ENCODE measurements at places on chromosomes 3 and 15. TPM values are rescaled to one million over a fixed set of nuclear protein-coding genes. Genes with fewer than 3 reads are reported as not detected.

DNA sequence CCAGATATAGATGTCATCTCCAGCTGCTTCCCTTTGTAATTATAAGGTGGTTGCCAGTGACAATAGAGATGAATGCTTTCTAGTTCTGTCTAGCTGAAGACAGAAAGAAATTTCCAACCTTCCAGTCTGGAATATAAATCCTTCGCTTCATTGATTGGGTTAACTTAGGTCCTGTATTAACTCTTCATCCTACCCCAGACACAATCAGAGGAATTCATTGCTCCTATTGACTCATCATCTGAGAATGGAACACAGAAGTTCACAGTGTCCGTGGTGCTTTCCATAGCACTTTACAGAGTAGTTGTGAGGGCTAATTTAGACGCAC is 241.4 kb downstream of the NFKBIZ start:
- peaks cover 6% of the 10 kb centered on the region for H3K36me3 ChIP-seq
- H3K27me3 ChIP-seq, result peaks cover 3% of the 10 kb centered on the region

DNA sequence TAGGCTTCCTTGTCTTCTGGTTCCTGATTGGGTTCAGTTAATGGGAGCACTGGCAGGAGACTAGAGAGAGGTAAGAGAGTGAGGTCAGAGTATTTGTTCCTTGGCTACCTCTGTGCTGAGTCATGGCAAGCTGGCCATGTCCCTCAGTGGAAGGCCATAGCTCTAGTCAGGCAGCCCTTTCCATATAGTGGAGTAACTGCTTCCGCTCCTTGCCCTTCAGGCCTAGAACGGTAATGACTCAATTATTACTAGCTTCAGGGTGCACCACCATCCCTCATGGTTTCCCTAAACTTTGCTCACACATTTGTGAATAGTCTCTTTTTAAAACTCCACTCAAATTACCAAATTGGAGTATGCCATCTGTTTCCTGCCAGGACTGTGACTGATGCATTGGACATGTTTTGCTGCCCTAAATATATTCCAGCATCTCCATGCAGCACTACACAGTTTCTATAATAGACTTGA is 10.5 kb upstream of the ANO10 start:
- no peak overlapping the region for H3K27ac ChIP-seq
- H3K36me3 ChIP-seq, result peaks cover 18% of the 10 kb centered on the region
- H3K4me1 ChIP-seq, result peaks cover 26% of the 10 kb centered on the region
- peaks cover 12% of the 10 kb centered on the region for H3K27me3 ChIP-seq

MEX3B gene
- 0.93 TPM for total RNA-seq

DNA sequence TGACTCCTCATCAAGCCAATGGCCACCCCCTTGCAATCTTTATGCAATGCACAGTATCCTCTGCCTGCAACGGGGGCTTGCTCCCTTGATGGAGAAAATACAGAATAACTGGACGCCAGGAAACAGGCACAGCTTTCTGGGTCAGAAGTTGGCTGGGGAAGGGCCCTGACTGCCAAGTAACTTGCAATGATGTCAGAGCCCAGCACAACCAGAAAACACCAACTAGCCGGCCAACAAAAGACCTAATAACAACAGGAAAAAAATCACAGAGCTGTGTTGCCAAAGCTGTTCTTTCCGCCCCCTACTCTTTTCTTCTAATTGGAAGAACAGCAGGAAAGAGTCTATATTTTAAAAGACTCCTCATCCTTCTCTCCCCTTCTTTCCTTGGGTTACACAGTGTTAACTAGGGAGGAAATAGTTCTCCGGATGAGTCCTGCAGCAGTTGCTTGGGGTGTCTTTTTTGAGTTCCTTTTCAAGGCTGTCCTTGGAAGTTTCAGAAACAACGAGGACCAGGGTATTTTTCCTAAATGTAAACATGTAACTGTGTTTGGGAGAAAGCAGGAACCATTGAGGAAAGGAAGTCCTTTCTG is 1.4 kb upstream of the SEMA6D start:
- peaks cover 2% of the 10 kb centered on the region for H3K4me1 ChIP-seq
- no peaks in the 10 kb centered on the region for H3K36me3 ChIP-seq
- H3K4me3 ChIP-seq, result no peak overlapping the region
- H3K27ac ChIP-seq, result no peak overlapping the region
- DNase-seq, result no peak

DNA sequence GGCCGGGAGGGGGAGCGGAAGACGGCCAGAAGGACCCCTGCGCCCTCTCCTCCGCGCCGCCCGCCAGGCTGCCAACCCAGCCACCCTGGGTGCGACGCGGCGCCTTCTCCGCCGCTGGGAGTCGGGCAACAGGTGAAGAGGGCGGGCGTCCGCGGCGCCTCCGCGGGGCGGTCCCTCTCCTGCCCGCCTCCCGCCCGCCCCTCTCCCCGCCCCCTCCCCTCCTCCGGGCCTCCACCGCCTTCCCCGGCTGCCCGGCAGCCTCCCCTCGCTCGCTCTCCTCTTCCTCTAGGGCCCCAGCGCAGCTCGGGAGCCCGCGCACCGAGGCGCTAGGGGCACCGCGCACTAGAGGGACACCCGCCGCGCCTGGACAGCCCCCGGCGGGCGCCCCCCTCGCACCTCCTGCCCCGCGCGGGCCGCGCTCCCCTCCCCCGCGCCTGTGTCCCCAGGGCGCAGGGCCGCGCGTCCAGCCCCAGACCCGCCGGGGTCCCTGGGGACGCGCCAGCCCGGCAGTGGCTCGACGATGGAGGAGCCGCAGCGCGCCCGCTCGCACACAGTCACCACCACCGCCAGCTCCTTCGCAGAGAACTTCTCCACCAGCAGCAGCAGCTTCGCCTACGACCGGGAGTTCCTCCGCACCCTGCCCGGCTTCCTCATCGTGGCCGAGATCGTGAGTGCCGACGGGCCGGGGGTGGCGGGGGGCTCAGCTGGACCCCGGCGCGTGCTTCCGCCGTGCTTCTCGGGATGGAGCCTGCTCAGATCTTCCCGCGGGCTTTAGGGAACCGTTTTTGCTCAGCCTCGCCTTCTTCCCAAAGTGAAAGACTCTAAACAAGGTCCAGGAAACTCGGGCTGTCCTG is at the start of gene CMTM8:
Gene CMTM8, plus strand, starts transcription at position 228 of the 854 bp plus-strand sequence. Its CDS starts 293 bp downstream, at position 521.
- peak; percentile 69 for DNase-seq
- H3K4me3 ChIP-seq, result peak within 1 kb of the TSS; percentile 79
- no peak within 1 kb of the TSS for H3K27ac ChIP-seq
- H3K36me3 ChIP-seq, result peaks cover 3% of the 10 kb centered on the region

- H3K4me3 ChIP-seq, result no peak overlapping the region
- no peaks in the 10 kb centered on the region for H3K27me3 ChIP-seq
- H3K36me3 ChIP-seq, result no peaks in the 10 kb centered on the region
- no peak for DNase-seq
Observed at GRCh38 chr3:76047368-76047767, 262.0 kb upstream of the ZNF717 start.

GRCh38 chr15:45121706-45122417 is 7.7 kb downstream of the DUOXA2 start:
- peaks cover 51% of the 10 kb centered on the region for H3K27me3 ChIP-seq
- peaks cover 14% of the 10 kb centered on the region for H3K4me1 ChIP-seq
- no peak overlapping the region for H3K27ac ChIP-seq
- DNase-seq, result no peak
- H3K36me3 ChIP-seq, result no peaks in the 10 kb centered on the region
- H3K4me3 ChIP-seq, result no peak overlapping the region

- DNase-seq, result no peak
- no peaks in the 10 kb centered on the region for H3K4me1 ChIP-seq
- H3K4me3 ChIP-seq, result no peak overlapping the region
- no peaks in the 10 kb centered on the region for H3K27me3 ChIP-seq
Observed at GRCh38 chr3:126782536-126782935, 78.5 kb downstream of the CHCHD6 start.

DNA sequence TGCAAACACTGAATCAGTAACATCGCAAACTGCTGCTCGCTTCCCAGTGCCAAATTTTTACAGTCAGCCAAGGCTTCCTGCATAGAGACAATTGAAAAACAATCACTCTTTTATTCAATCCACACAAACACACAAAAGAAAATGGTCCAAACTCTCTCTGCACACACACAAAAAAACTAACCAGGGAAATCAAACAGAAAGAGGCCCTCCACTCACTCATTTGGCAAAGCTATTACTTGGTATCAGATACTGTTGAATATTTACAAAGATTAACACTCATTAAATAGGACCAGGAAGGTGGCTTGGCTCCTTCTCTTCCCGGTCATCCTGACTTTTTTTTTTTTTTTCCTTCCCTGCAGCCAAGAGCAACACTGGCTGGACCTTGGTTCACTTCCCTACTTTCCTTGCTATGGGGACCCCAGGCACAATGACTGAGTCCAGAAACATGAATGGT is 62.4 kb upstream of the SPATA12 start:
- peaks cover 7% of the 10 kb centered on the region for H3K27me3 ChIP-seq
- H3K36me3 ChIP-seq, result no peaks in the 10 kb centered on the region
- H3K4me1 ChIP-seq, result peaks cover 2% of the 10 kb centered on the region

DNA sequence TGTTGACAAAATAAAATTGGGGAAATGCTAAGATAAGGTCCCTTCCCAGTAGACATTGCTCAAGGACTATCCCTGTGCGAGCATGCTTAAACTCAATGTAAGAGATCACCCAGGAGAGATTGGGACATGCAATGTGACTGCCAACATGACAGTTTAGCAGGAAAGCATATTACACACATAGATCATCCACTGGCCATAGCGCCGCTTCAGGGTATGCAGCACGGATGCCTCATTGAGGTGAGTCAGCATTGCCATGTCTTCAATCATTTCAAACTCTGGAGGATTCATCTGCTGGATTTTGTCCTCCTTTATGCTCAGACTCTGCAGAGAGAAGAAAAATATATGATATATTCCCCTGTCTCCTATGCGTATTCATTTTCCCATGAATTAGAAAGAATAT is 8.9 kb downstream of the MYH15 start:
- no peaks in the 10 kb centered on the region for H3K36me3 ChIP-seq
- DNase-seq, result no peak
- peaks cover 3% of the 10 kb centered on the region for H3K27me3 ChIP-seq
- no peak overlapping the region for H3K4me3 ChIP-seq
- H3K4me1 ChIP-seq, result peaks cover 9% of the 10 kb centered on the region

GRCh38 chr3:28634019-28634418 is 285.4 kb upstream of the AZI2 start:
- H3K27ac ChIP-seq, result no peak overlapping the region
- H3K4me3 ChIP-seq, result no peak overlapping the region
- H3K4me1 ChIP-seq, result no peaks in the 10 kb centered on the region
- no peaks in the 10 kb centered on the region for H3K27me3 ChIP-seq
- DNase-seq, result no peak

DNA sequence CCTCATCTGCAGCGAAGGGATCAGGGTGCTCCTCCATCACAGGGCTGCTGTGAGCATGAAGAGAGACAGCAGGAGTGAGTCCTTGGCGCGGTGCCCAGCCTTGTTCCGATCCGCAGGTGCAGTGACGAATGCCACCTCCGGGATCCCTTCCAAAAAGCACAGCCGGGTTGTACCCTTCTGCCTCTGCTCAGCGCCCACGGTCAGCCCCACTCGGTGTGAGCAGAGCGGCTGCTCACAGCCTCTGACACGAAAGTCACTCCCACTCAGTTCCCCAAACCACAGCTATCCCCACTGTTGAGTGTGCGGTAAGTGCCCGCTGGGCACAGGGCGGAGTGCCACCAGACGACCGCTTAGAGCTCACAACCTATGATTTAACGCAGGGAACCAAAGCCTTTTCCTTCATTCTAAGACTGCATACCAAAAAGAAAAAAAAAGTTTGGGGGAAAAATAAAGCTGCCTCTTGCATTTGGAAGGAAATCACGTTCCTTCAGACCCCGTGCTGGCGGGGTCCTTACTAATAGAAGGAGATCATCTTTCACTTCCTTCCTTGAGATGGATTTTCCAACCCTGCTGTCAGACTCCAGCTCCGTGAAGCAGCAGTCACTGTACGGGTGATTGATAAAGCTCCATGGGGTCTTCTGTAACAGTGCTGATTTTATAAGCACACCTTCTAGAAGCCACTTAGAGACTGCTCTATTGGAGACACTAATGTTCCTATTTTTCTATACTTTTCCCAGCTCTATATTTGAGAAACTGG is 34.7 kb upstream of the TUBGCP5 start:
- H3K4me3 ChIP-seq, result no peak overlapping the region
- no peaks in the 10 kb centered on the region for H3K36me3 ChIP-seq
- no peaks in the 10 kb centered on the region for H3K4me1 ChIP-seq
